ENCODE measurements at places on chromosomes 11 and 22. TPM values are rescaled to one million over a fixed set of nuclear protein-coding genes. Genes with fewer than 3 reads are reported as not detected.

DNA sequence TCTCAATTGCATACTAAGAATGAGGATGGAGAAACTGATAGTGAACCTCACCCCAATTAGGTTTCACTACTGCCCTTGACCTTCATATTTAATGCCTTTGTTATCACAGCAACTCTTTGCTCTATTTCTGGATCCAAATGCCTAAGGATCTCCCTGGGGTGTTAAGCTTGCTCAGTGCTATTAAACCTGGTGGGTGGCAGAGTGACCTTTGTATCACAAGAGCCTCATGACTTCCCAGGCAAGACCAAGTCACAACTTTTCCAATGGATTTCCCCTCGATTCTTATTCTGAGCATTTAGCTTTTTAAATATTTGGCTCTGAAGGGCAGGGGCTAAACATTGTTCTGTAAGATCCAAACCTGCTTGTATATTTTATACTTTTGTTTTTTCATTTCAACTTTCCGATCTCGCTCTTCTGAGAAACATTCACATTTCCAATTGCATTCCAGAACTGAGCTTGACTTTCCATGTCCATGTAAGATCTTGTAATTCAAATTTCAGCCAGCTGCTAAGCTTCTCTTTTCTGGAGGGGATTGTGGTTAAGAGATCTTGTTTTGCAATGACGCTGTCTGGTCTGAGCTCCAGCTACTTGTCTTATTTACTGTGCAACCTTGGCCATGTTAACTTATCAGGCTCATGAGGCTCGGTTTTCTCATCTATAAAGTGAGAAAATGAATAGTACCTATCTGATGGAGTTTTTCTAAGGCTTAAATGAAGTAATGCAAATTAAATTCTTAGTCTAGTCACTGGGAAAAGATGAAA lies 6.4 kb upstream of the EHF start:
- H3K27me3 ChIP-seq: peaks cover 11% of the 10 kb centered on the region
- H3K4me1 ChIP-seq: peaks cover 5% of the 10 kb centered on the region
- H3K4me3 ChIP-seq: no peak overlapping the region
- no peak overlapping the region for H3K27ac ChIP-seq
- no peak for DNase-seq

DNA sequence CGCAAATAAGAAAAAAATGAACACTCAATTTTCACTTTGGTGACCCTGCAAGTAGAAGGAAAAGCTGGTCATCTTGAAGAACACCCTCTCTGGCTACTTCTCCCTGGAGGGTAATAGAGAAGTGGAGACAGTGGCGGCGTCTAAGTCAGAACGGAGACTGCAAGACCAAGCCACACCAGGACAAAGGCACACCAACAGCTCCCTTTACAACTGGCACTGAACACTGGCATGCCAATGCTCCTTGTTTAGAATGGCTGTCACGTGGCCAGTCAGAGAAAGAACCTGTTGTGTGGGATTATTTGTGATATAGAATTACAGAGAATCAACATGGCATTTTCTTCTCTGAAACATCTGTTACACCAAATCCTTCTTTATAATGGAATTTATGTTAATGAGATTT lies 61.3 kb upstream of the YPEL1 start:
- peaks cover 2% of the 10 kb centered on the region for H3K4me1 ChIP-seq
- peaks cover 28% of the 10 kb centered on the region for H3K36me3 ChIP-seq
- H3K27me3 ChIP-seq: no peaks in the 10 kb centered on the region
- H3K4me3 ChIP-seq: no peak overlapping the region

DNA sequence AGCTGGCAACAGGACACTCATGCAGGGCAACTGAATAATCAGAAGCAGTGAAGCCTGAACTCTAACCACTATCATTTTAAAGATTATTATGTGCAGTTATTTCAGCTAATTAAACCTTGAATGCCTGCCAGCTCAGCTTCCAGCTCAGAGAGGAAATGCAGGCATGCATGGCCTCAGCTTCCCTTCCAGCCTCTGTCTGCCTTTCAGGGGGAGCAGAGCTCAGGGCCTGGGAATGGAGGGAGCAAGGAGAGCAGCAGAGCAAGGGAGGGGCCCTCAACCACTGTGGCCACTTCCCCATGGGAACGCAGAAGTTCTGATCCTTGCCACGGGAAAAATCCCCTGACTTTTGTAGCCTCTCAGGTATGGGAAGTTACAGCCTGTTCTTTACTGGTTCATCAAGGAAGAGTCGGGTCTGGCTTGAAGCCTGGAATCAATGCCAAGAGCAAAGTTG lies 32.5 kb upstream of the APLNR start:
- no peaks in the 10 kb centered on the region for H3K27me3 ChIP-seq
- H3K27ac ChIP-seq: no peak overlapping the region
- no peaks in the 10 kb centered on the region for H3K4me1 ChIP-seq
- no peak overlapping the region for H3K4me3 ChIP-seq
- peaks cover 2% of the 10 kb centered on the region for H3K36me3 ChIP-seq

DNA sequence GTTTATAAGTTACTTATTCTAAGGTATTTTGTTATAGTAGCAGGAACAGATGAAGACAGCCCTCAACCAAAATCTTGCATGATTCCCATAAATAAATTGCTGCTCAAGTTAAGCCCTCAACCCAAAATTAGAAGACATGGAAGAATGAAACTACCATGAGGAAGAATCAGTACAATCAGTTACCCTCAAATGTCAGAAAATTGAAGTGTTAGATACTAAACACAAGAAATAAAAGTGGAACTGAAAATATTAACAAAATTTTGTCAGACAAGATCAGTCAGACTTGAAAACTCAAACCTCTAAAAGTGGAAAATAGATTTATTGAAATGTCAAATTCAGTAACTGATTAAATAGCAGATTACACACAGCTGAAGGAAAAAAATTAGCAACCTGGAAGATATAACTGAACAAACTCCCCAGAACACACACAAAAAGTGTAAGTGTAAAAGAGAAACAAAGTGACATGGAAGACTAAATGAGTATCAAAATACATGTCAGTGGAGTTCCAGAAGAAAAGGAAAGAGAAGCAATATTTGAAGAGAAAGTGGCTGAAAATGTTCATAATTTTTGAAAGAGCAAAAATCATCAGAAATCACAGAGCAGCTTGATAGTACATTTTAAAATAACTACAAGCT lies 49.5 kb upstream of the GNAZ start:
- H3K27me3 ChIP-seq: peaks cover 15% of the 10 kb centered on the region
- H3K4me3 ChIP-seq: no peak overlapping the region
- peaks cover 3% of the 10 kb centered on the region for H3K4me1 ChIP-seq
- no peaks in the 10 kb centered on the region for H3K36me3 ChIP-seq

DNA sequence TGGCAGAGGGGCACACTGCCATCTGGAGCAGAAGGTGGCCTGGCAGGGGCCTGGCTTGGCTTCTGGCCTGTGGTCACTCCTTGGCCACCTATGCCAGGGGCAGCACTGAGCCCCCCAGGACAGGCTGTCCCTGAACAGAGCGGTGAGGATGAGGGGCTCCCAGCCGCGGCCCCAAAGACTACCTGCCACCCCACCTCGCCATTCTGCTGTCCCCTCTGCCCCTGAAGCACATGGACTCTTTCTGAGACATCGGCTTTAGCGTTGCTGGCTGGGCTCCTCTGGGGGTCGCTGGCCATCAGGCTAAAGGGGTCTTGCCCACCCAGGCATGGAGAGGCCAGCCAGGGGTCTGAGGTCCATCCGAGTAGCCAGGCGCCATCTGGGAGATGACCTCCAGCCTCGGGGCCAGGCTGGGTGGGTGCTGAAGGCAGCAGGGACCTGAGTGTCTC lies 87.8 kb downstream of the WNT7B start:
- H3K4me1 ChIP-seq: no peaks in the 10 kb centered on the region
- no peak for DNase-seq
- peaks cover 16% of the 10 kb centered on the region for H3K27me3 ChIP-seq
- no peaks in the 10 kb centered on the region for H3K36me3 ChIP-seq

DNA sequence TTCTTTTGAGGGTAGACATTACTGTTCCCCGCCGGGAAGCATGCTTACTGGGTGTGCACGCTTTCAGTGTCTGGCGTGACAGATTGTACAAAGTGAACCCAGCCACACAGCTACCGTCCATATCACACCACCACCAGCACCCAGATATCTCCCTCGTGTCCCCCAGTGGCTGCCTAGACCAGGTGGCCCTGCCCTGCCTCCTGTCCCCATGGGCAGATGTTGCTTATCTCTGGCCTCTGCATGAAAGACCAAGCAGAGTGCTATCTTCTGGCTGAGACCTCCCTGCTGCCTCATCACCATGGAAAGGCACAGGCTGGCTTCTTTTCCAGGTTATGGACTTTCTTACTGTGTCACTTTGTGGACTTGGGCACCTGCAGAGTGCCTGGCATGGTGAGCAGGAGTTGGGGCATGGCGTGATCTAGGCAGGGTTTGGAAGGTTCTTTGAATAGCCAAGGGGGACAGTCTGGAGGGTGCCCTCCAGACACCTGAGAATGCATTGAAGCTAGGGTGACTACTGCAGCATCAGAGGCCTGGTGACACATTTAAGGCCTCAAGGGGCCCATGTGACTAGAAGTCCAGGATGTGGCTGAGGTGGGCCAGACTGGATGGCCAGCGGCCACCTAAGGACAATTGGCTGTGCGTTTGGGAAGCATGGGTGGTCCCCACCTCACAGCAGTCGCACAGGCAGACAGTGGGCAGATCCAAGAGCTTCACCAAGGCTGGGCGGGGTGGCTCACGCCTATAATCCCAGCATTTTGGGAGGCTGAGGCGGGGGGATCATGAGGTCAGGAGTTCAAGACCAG lies 4.7 kb downstream of the TANGO2 start:
- H3K36me3 ChIP-seq: no peaks in the 10 kb centered on the region
- no peak overlapping the region for H3K4me3 ChIP-seq
- no peaks in the 10 kb centered on the region for H3K27me3 ChIP-seq
- no peak for DNase-seq
- peak overlapping the region; percentile 11 for H3K27ac ChIP-seq
- peaks cover 15% of the 10 kb centered on the region for H3K4me1 ChIP-seq

- peaks cover 12% of the 10 kb centered on the region for H3K36me3 ChIP-seq
- no peak overlapping the region for H3K4me3 ChIP-seq
Measured at GRCh38 chr22:31742115-31742514, 7.8 kb downstream of the PRR14L start.

- no peaks in the 10 kb centered on the region for H3K4me1 ChIP-seq
- DNase-seq: no peak
Measured at GRCh38 chr11:130995266-130995665, 79.0 kb upstream of the SNX19 start.

DNA sequence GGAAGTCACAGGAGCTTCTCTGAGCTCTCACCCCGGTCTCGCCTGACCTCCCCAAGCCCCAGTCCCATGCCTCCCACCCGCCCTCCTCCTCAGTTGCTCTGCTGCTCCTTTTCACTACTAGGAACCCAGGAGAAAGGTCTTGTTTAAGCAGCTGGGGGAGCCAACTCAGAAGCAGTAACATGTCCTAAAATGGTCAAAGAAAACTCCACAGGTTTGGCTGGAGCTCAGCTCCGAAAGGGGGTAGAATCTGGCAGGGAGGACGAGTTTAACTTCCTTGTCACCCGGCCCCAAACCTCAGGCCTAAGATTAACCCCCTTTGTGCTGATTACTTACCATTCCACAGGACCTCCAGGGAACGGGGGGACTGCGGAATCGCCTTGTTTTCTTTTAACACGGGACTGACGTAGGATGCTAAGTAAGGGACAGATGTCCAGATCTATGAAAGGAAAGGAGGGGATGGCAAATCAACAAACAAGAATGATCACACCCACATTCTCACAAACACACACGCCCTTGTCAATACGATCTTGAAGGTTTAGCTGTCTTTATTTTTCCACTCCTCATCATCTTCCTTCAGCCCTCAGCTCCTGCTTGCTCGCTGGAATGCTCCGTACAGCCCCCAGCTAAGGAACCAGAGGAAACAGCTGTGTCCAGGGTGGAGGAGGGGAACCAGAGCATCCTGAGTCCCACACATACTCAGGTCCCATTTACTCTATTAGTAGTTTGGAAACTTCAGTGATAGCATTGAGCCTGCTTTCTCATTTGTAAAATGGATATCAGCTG lies 13.5 kb downstream of the PCSK7 start:
- no peak for DNase-seq
- H3K27ac ChIP-seq: no peak overlapping the region
- H3K36me3 ChIP-seq: peaks cover 25% of the 10 kb centered on the region
- H3K4me1 ChIP-seq: peaks cover 3% of the 10 kb centered on the region

GRCh38 chr22:38924347-38924952 lies 33.0 kb upstream of the APOBEC3A start:
- H3K27ac ChIP-seq: no peak overlapping the region
- peaks cover 5% of the 10 kb centered on the region for H3K4me1 ChIP-seq

The NCAM1 gene
- 0.72 TPM for total RNA-seq

The SF1 gene
- total RNA-seq: 519 TPM

The GGT5 gene
- total RNA-seq: 0.11 TPM

The PGR gene
- not detected for total RNA-seq

The FGF4 gene
- not detected for total RNA-seq

The ZBTB3 gene
- total RNA-seq: 14.0 TPM

Data from activated naive CD8-positive, alpha-beta T cell treated with anti-CD3 and anti-CD28 coated beads, Interleukin-2, amount 10 ng/mL, durations not matched to agents 7 days and 5 days (primary cell).